Activated CD4-positive, alpha-beta T cell treated with anti-CD3 and anti-CD28 coated beads, Interleukin-2, Interleukin-6, amounts not matched to agents 100 ng/mL and 50 ng/mL, durations not matched to agents 16 hours and 8 hours (primary cell): ENCODE measurements at places on chromosomes 4 and X.

DNA sequence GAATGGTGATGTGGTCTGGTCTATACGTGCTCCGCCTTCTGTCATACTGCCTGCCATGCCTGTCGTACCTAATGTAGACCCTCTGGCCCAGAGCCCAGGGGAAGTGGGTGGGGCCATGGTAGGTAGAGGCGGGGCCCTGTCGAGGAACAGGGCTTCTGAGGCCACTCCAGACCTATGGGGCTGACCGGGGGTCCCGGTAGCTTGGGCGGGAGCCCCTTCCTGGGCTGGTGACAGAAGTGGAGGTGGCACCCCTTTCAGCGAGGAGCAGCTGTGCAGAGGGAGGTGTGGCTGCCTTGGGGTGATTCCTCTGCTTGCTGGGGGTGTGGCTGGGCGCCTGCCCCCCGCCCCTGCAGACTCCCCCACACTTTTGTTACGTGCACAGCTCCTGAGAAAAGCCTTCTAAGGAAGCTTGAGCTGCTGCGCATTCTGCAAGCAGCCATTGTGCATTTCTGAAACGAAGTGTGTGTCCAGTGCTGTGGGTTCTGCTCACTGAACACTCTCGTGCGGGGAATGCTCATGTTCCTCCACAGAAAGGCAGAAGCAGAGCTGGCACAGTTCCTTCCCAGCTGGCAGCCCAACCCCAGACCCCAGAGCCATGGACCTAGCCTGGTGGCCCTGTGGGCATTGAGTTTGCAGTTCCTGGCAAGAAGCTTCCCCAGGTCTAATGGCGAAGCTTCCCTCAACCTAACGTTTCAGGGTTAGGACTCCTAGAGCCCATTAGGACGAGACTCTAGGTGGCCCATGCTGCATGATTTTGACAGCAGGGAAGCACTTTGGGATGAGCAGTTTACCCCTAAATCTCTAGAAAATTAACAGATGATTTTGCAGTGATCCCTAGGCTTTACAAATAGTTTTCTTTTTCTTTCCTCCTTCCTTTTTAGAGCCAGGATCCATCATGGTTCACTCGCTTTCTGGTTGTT is 72.7 kb upstream of the HGFAC start:
- no peak for DNase-seq

- no peak for DNase-seq
These were observed 357.9 kb downstream of the UNC5C start for GRCh38 chr4:95190751-95191436.

DNA sequence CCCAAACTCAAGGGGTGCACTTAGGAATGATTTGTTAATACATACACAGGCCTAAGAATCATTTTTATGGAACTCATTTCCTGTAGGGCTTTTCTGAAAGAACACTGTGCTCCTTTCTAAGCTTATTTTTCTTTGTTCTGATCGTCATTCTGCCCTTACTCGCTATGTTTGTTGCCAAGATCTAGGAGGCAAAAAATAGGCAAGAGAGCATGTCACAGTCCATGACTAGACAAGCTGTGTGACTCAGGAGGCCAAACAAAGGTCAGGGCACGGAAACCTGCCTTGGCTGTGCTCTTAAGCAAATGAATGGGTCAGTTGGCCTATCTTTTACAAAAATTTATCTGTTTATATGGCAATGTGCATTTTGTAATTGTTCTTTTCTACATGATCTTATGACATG is 42.5 kb upstream of the C1GALT1C1 start:
- DNase-seq: no peak

DNA sequence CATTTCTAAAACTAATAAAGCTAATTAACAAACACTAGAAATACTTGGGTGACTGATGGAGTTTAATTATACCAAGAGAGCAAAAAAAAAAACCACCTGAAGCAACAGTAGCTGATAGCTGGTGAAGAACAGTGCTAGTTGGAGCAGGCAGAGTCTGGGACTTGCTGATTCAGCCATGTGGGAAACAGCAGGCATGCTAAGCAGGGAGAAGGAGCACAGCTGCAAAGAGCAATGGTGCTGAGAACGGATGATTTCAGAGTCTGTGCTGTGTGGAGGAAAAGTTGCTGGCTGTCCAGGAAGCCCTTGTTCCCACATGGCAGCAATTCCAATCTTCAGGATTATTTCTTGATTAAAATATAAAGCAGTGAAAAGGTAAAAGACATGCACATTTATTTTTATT is 68.8 kb downstream of the NPY1R start:
- DNase-seq: no peak

DNA sequence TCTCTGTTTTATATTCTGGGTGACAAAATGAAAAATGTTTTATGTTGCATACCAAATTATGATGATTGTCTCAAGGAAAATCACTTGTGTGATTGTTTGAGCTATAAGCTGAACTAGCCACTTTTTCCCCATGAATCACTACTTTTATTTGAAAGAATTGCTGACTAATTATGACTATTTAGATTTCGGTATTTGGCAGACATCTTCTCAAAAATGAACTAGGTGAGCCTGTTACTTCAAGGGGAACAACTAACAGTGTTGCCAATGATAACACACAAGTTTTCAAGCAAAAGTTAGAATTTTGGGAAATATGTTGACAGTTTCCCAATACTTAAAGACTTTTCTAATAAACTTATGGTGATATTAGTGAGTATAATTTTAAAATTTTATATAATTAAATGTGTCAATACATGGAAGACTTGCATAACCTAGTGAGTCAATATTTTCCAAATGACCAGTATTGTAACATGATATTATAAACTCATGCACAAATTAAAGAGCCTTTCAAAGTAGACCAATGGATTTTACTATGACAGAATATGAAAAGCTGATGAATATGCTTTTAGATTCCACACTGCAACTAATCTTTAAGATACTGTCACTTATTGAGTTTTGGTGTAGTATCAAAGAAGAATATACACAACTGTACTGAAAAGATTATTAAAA is 187.7 kb upstream of the GATB start:
- DNase-seq: no peak

GRCh38 chr4:61275241-61275640 is 75.1 kb downstream of the ADGRL3 start:
- no peak for DNase-seq

DNA sequence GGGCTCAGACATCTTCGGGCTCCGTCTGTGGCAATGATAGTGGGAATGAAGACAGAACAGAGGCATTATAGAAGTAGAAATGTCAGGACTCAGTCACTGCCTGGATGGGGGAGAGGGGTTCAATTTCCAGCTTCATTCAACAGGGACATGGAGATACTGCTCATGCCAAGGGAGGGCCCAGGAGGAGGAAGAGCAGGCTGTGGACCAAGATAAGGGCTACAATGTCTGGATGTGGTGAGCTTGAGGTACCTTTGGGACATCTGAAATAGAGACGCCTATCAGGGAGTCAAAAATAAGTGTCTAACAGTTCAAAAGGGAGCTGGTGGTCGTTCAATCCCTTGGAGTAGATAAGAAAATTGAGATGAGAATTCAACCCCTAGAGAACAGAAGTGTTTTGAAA is 34.5 kb downstream of the ELF4 start:
- no peak for DNase-seq

DNA sequence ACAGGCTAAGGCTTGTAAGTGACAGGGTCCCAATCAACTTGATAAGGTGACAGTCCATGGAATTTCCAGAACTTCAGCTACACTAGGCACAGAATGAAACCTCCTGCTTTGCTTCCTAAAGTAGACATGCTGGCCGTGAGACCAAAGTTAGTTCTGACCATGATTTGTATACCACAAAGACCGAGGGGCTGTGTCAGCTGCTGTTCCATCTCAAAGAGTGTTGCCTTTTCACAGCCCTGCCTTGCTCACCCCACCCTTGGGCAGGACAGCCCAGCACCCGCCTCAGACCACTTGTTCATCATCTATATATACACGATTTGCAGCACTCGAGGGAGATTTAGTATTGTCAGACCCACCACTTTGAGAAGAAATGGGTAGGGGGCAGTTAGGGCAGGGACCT is 5.3 kb downstream of the IDS start:
- DNase-seq: no peak

GRCh38 chr4:187685247-187685646 is 310.3 kb upstream of the ZFP42 start:
- DNase-seq: no peak

- no peak for DNase-seq
These were observed 3.7 kb upstream of the SETD7 start for GRCh38 chr4:139559687-139560086.

DNA sequence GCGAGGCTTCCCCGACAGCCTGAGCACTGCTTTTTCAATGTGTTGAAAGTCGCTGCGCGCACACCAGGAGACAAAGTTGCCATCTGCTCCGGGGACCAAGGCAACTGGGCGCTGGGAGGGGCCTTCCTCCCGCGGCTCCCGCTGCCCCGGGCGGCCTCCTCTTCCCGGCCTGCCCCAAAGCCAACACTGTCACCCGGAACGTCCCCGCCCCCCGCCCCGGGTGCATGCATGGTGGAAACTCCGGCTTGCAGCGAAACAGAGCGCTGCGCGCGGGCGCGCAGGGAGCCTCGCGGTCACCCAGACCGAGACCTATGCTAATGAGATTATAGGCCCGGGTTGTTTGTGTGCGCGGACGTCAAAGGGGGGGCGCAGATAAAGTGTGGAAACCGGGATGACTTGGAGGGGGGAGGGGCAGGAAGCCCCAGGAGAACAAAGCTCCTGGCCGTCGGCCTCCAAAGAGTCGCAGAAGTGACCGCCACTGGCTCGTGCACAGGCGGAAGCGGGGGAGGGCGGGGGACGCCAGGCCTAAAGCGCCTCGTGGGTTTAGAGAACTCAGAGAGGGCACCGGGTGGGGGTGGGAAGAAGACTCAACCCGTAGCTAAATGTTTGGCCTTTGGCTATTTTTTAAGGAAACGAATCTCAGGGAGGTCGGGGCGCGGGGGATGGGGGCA is 88.8 kb downstream of the BCOR start:
- no peak for DNase-seq

GRCh38 chrX:154466907-154467306 is 8.8 kb downstream of the PLXNA3 start:
- no peak for DNase-seq

DNA sequence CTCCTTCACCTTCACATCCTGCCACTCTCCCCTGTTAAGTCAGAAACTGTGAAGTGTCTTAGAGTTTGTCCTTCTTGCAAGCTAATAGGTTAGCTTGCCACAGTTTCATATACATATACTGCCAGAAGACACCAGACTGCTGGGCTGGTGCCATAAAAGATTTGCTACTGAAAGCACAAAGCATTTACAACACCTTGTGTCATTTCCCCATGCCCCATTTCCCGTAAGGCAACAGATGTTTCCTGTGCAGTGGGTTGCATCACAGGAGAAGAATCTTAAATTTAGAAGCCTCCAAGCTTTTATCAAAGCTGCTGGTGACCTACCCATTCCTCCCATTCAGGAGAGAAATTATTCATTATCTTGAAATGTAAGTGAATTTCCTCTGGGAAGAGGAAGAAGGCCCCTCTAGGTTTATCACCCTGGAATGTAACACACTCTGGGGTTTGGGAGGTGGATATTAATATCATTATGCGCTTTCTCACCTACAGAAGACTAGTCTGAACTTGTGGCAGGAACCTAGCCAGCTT is 34.5 kb upstream of the RAB33B start:
- DNase-seq: peak; percentile 45

- DNase-seq: no peak
These were observed 57.6 kb downstream of the DOCK11 start for GRCh38 chrX:118553042-118553710.

- no peak for DNase-seq
These were observed 62.3 kb upstream of the NAP1L5 start for GRCh38 chr4:88759895-88760290.

DNA sequence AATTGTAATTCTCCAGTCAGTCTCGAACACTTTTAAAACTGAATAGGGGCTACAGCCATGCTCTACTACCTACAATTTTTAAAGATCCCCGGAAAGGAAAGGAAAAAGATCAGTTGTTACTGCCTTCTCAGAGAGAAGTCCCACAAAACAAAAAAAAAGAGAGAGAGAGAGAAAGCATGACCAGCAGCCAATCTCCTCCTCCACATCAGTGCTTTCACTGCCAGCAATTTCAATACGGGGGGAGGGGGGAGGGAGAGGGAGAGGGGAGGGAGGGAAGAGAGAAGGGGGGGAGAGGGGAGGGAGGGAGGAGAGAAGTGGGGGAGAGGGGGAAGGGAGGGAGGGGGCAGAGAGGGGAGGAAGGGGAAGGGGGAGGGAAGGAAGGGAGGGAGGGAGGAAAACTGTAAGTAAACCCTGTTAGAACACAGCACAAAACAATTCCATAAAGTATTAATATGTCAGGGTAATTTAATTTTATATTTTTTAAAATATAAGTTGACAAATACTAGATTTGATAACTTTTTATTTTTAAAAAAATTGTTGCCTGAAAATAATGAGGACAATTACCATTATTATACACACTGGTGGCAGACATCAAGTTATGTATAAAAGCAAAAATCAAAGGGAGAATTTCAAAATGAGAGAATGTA is 108.0 kb downstream of the LRBA start:
- DNase-seq: no peak

DNA sequence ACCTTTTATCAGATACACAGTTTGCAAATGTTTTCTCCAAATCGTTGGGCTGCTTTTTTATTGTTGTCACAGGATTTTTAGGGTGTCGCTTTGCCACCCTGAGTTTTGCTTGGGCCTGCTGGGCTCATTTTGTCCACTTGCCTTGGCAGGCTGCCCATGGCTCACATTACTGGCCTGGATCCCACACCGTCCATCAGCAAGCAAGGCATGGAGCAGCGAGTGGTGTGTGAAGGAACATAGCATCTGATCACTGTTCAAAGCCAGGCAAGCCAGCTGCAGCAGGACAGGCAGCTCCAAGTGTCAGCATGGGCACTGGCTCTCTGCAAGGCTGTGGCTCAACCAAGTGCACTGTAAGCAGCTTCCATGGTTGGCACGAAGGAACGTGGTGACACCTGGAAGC is 261.4 kb upstream of the TECRL start:
- no peak for DNase-seq
